ENCODE measurements at places on chromosomes 12 and 14.

- DNase-seq, result peak; percentile 15
These were observed 1108.8 kb upstream of the SEL1L start for GRCh38 chr14:82642425-82642824.

- DNase-seq, result no peak
These were observed 29.9 kb upstream of the AEBP2 start for GRCh38 chr12:19409376-19409775.

GRCh38 chr12:6367065-6367968, 8.0 kb downstream of the SCNN1A start:
- no peak for DNase-seq

DNA sequence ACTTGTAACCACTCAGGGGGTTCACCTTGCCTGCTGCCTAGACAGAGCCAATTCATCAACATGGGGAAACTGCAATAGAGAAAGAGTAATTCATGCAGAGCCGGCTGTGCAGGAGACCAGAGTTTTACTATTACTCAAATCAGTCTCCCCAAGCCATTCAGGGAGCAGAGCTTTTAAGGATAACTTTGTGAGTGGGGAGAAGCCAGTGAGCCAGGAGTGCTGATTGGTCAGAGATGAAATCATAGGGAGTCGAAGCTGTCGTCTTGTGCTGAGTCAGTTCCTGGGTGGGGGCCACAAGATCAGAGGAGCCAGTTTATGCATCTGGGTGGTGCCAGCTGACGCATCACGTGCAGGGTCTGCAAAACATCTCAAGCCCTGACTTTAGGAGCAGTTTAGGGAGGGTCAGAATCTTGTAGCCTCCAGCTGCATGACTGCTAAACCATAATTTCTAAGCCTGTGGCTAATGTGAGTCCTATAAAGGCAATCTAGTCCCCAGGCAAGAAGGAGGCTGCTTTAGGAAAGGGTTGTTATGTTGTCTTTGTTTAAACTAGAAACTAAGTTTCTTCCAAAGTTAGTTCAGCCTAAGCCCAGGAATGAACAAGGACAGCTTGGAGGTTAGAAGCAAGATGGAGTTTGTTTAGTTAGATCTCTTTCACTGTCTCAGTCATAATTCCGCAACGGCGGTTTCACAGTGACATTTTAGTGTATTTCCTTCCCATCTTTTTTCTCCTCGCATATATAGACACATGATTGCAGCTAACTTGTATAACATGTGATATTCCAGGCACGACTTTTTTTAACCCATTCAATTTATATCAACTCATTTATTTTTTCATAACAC, 68.9 kb upstream of the NCOR2 start:
- no peak for DNase-seq

DNA sequence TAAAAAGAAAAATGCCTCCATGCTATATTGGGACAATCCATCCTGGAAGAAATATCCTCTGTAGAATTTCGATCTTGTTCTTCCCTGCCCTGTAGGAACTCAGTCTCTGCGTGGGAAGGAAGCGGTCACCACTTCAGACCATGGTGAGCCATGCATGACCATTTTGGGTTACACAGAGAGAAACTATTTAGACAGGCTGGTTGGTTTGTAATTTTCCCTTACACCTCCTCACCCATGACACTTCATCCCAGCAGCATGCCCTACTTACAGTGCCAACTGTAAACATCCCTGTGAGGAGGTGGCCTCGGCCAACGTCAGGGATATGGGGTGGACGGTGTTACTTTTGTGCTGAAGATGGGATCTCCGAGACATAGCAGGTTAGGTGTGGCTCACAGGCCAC, 121.4 kb downstream of the SMOC1 start:
- no peak for DNase-seq

GRCh38 chr14:97594306-97594705, 797.1 kb downstream of the VRK1 start:
- no peak for DNase-seq
